Right cardiac atrium (tissue), 5 donors: ENCODE measurements at places on chromosomes 5 and 9. TPM values are rescaled to one million over a fixed set of nuclear protein-coding genes. Genes with fewer than 3 reads are reported as not detected.
A peak's percentile ranks its signal among the peaks of the same experiment; 100 is the strongest.

DNA sequence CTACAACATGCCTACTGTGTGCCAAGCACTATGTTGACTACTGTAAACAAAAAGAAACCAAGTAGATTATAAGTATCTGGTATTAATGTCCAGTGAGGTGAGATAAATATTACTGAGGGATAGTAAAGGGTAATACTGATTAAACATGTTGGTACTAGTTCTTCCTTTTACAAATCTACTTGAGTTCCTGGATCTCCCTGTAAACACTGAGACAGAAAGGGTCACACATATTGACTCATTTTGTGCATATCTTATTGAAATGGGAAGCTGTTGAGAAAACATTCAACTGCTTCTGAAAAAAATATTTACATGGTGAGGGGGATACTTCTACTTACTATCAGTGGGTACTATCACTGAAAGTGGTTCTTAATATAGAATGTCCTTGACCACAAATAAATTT, 24.3 kb downstream of the EFNA5 start:
- no peak for DNase-seq

- DNase-seq, result no peak
These were observed 79.9 kb downstream of the GAPVD1 start for GRCh38 chr9:125341566-125341965.

DNA sequence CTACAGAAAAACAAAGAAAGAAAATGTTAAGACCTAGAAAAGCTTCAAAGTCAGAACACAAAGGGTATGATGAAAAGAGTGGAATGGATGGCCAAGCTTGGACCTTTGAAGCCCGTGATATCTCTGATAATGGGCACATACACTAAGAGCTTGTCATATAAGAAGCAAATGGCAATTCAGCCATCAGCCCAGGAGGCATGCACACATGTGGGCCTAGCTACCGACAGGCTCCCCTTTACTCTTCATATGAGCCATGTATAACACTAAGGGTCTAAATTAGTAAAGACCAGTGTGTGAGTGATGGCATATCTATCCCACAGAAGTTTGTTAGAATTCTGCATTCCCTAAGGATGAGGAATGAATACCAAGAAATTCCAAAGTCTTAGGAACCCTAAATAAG, 20.1 kb downstream of the GRHPR start:
- DNase-seq, result no peak

GRCh38 chr9:129619787-129620668, 873 bp downstream of the C9orf50 start:
- peak; percentile 62 for DNase-seq

- no peak for DNase-seq
These were observed 294.0 kb downstream of the MED10 start for GRCh38 chr5:6084376-6084775.

- DNase-seq, result no peak
These were observed 53.5 kb downstream of the SLC27A6 start for GRCh38 chr5:129018837-129019236.

GRCh38 chr5:129909225-129909624, 5.0 kb downstream of the CHSY3 start:
- no peak for DNase-seq

GRCh38 chr9:18006591-18006990, 427.7 kb downstream of the SH3GL2 start:
- no peak for DNase-seq

- DNase-seq, result no peak
These were observed 27.6 kb upstream of the SMIM23 start for GRCh38 chr5:171757853-171758535.

- DNase-seq, result no peak
These were observed 77.0 kb upstream of the SMARCA2 start for GRCh38 chr9:1938135-1938534.

DNA sequence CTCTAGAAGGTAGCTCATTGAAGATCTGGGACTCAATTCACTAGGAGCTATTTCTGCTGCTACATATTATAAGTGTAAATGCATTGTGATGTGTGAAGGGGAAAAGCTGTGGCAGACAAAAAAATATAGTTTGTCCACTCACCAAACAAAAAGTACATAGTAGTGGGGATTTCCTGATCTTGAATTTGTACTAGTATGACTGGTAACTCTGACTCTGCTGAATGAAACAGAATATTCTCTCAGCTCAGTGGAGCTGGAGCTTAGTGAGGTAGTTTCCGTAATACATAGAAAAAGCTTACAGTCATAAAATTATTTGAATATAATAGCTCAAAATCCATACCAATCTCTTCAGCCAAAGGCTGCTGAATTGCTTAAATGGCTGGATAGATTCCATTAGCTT, 455.6 kb upstream of the CD180 start:
- DNase-seq, result no peak

GRCh38 chr5:156826150-156826549, 23.9 kb upstream of the PPP1R2B start:
- no peak for DNase-seq

GRCh38 chr5:127685662-127686061, 17.5 kb upstream of the CCDC192 start:
- DNase-seq, result no peak

GRCh38 chr5:103422756-103423155, 139.8 kb downstream of the NUDT12 start:
- DNase-seq, result no peak

GRCh38 chr5:18051953-18052352, 417.7 kb downstream of the TAF11L14 start:
- DNase-seq, result no peak

GRCh38 chr5:42499016-42499415, 75.8 kb downstream of the GHR start:
- no peak for DNase-seq

The SPATA6L gene
- 1.6 TPM for total RNA-seq

The CDH12 gene
- total RNA-seq, result not detected

DNA sequence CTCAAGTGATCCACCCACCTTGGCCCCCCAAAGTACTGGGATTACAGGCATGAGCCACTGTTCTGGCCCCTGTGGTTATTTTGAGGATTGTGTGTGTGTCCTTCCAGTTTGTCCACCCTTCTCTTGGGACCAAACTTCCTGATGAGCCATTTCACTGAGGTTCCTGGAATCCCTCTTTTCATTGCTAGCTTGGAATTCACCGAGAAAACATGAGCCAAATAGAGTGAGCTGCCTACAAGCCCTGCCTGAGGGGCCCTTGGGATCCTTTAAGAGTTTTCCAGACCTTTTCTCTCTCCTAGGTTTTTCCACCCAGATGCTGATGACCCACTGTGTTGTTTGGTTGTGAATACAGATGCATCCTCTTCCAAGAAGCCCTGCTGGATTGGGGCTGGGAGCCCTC, 13.2 kb upstream of the KIF12 start:
- DNase-seq, result no peak

DNA sequence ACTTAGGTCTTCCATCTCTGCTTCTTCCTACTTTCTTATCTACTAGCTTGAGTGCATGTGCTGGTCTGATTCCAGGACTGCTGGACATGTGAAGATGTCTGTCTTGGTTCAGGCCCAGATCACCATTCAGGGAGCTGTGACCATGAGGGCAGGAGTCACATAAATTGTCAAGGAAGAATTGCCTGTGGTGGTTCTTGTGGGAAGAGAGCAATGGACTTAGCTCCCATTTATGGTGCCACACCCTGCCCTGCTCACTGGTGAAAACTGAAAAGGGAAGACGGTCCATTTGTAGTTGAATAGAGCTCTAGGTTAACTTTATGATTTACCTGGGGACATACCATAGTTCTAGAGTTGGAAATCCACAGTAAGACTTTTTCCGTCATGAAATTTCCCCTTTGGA, 244.3 kb upstream of the ZNF608 start:
- no peak for DNase-seq

The SUSD3 gene
- 1.2 TPM for total RNA-seq

- no peak for DNase-seq
These were observed 139.3 kb upstream of the FBXL17 start for GRCh38 chr5:108521011-108521700.

GRCh38 chr5:149708981-149709594, 21.0 kb upstream of the PPARGC1B start:
- no peak for DNase-seq

DNA sequence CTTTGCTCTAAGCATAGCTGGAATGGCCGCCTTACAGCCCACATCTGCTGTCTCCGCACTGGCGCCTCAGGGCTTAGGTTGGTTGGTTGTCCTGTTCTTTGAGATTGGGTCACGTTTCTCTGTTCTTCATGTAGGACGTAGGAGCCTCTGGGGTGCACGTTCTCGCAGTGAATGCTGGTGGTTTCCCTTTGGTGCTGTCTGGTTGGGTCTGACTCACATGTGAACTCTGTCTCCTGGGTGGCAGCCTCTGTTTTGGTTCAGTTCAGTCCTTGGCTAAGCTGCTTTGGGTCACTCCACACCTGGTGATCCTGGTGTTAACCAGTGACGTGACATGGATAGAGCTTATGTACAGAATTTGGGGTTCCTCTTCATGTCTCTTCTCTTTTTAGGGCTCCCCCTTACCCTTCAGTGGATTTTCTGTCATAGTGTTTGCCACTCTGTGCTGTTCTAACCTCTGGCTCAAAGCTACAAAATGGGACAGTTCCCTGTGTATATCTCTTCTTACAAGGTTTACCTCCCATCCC, 12.6 kb upstream of the LPCAT1 start:
- DNase-seq, result peak; percentile 27

DNA sequence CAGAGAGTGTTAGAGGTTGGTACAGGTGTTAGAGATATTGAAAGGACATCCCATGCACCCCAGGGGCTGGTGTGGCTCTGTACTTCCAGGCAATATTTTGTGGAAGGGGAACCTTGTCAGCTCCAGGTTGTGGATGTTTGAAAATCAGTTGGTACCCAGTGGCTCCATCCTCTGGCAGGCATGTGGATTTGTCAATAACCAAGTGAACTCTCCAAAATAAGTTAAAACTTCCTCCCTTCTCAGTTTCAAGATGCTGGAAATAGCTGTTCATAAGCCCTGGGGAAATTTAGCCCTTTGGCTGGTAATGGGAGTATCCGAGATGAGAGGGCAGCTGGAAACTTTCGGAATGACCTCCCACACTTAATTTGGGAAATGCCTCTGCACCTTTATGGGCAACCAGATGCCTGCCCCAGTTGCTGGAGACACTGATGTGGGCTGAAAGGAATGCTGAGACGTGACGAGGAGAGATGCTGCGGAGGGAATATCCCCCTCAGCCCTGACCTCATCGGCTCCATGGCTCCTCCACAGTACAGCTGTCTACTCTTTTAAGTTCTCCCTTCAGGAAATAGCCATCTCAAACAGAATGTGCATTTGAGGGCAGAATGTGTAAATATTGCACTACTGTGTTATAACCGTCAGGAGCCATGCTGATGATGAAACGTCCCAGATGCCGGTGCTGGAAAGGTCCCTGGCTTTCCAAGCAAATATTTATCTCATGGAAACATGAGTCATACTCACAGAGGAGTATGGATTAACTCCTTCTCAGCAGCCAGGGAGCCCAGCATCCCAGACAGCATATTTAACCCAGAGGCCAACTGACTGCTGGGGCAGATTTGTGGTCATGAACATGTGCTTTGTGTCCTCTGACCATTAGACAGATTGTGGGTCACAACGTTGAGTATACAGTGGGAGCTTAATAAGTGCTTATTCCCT, 29.5 kb downstream of the TGFBI start:
- DNase-seq, result peak; percentile 80

DNA sequence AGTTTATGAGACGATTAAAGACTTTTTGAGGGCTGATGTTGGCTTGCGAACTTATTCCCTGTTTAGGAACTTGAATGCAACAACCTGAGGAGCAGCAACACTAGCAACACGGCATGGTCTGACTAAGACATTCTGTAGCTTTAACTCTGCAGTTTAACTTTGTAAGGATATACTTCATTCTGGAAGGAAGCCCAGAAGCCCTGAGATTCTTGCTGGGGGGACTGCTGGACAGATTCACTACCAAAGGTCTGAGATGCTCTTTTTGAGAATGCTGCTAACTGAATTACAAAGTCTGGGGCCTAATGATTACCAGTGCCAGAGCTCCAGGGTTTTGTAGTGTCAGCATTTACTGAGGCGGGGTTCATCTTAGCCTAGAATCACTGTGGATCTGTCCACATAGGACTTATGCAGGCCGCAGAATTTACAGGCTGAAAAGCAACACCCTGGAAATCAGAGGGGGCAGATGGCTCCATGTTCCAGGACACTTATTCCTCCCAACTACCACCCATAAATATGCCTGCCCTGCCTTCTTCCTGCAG, 537.1 kb upstream of the CDH18 start:
- no peak for DNase-seq

The NR6A1 gene
- total RNA-seq, result 0.91 TPM

The GOLGA2 gene
- total RNA-seq, result 96.9 TPM

DNA sequence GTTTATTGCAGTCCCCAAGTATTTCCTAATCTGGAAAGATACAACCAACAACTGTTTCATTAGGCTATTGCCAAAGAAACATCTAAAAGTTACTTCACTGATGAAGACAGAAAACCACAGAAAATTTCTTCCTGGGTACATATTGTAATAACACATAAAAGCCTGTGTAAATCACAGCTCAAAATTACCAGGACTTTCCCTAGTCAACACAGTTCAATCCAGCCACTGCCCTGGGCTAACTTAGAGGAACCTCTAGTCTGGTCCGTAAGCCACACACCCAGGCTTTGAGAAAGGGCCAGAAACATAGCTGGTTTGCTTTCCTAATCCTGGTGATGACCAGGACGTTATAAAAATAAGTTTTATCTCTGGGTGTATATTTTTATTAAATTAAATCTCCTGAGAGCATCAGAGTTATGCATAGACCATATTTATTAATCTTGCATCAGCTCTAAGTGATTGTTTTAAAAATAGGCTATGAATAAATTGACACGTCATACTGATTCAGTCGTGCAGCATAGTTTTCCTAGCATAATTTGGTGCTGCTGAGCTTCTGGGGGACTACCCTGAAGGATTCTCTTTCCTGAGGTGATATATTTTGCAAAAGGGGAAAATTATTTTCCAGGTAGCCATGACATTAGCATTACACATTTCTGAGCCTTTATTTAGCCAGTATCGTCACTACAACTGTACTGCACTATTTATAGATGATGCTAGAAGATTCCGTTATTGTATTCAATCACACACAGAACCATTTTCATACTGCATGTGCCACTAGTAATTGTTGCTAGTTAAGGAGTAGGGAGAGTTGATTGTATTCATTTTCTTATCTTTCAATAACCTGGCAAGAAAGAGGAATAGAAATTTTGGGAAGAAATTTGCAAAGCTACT, 12.6 kb upstream of the MUSK start:
- peak; percentile 77 for DNase-seq

- no peak for DNase-seq
These were observed 663.8 kb upstream of the CDH9 start for GRCh38 chr5:27701931-27702903.
